ENCODE measurements at places on chromosomes 4 and X. TPM values are rescaled to one million over a fixed set of nuclear protein-coding genes. Genes with fewer than 3 reads are reported as not detected.

- no peak for DNase-seq
These were observed 24.5 kb downstream of the DAPP1 start for GRCh38 chr4:99841129-99841528.

DNA sequence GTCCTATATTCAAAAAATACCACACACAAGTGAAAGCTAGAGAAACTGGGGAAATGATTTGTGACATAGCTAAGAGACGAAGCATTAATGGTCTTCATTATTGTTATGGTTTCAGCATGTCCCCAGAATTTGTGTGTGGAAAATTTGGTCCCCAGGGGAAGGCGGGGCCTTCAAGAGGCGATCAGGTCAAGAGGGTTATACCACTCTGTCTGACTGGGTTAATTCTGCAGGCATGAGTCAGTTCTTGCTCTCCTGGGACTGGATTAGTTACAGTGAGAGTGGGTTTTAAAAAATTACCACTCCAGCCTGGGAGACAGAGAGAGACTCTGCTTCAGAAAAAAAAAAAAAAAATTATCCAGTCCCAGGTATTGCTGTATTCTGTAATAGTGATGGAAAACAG, 2.1 kb upstream of the MTNR1A start:
- no peak for DNase-seq

DNA sequence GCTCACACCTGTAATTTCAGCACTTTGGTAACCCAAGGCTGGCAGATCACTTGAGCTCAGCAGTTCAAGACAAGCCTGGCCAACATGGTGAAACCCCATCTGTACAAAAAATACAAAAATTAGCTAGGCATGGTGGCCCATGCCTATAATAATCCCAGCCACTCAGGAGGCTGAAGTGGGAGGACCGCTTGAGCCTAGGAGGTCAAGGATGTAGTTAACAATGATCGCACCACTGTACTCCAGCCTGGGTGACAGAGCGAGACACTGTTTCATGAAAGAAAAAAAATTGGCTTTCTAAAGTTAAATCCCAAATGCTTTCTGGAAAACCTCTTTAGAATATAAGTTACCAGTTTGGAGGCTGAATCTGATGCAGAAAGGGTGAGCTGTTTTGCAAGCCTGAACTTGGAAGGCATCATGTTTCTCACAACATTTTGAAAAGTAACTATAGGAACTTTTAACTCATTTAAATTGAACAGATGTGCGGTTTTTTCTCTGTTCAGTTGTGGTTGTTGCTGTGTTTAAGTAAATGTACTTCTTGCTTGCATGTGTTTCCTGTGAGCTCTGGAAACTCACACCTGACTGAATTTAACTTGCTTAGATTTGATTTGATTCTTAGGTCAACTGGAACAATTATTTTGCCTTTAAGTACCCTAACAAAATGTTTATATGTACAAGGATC, 39.8 kb upstream of the TMEM131L start:
- DNase-seq, result no peak

DNA sequence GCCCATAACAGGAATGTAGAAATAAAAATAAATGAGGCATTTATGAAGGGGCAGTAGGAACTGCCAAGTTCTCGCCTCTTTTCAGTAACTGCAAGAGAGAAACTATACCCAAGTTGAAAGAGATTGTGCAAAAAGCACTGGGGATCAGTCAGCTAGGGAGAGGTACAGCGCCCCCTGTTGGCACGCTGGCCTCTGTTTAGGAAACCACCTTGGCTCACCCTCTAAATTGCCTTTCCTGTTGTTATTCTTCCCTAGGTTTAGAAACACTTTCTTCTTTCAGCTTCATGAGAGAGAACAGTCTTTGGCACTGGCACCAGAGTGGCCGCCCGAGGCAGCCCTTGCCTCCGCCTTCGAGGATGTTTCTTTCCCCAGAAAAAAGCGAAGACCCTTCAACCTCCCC, 348.5 kb downstream of the MID1IP1 start:
- DNase-seq, result peak; percentile 72

DNA sequence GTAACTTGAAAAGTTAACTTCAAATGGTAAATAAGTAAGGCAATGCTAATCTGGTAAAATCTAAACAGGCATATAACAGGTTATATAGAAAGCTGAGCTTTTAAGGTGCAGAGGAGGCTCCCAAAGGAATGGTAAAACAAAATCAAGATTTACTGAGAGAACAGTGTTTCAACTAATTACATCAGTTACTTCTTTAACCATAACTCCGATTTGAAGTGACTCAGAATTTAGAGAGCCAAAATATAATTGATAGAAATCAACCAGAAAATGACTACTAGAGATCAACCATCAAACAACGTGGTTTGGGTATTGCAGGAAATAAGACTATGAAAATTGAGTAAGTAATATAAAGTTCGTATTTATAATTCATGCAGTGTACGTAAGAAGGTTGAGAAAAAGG, 6.9 kb downstream of the G3BP2 start:
- no peak for DNase-seq

DNA sequence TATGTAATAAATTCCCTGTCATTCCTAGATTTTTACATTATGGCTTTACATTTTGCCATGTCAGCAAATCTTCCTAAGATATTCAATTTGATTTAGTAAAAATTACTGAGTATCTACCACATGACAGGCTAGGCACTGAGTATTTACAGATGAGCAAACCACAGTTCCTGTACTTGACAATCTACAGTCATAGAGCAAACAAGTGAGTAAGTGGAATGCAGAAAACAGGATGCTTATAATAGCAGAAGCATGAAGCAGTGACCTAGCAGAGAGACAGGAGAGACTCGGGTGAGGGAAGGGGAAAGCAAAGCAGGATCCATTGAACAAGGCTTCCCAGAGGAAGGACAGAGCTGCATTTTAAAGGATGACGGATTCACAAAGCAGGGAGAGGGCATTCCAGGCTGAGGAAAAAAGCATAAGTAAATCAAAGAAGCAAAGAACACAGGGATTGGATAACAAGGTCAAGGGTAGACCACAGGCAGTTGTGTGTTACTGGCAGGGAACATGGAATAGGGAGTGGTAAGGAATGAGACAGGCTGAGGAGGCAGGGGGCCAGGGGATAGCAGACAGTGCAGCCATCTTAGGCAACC, 124.7 kb upstream of the C1QTNF7 start:
- DNase-seq, result no peak

GRCh38 chr4:19557161-19557560, 694.5 kb upstream of the SLIT2 start:
- DNase-seq, result no peak

DNA sequence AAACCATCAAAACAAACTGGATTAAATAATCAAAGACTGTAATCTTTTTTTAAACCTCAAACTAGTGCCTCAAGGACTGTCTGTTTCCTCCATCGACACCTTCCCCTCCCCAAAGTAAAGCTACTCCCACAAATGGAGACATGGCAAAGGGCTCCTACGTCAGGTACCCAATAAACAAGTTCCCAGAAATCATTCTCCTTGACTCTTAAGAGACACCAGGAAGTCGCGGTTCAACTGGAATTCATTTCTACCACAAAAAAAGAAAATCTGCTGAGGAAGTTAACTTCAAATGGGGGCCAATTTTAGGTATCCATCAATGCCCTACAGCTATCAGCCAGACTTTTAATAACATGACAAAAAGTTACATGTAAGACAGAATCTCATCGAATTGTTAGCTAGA, 2.5 kb downstream of the RPS4X start:
- DNase-seq, result no peak

DNA sequence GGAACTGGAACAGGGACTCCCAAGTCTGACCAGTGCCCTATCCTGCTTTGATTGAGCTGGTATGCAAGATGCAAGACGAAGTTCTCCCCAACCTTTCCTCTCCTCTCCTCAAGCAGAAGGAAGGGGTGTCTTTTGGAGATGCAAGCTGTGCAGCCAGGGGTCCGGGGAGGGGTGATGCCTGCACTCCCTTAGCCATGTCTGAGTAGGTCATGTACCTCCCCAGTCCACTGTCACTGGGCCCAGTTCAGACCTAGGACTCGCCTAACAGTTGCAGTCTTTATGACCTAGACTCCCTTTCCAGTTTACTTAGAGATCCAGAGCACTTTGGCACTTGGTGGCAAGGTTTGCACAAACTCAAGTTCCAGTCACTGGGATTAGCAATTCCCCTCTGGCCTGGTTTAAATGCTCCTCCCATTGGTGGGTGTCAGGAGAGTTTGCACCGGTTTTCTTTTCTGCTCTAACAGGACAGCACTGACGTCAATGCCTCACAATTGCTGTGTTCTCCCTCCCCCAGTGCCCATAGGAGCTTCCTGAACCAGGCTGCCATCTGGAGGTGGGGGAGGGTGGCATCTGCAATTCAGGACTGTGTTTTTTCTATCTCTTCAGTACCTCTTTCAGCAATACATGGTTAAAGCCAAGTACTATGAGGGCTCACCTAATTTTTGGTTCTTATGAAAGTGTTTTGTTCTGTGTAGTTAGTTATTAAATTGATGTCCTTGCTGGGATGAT, 782.2 kb downstream of the ARAP2 start:
- DNase-seq, result no peak

- DNase-seq, result no peak
These were observed 66.5 kb downstream of the MAMLD1 start for GRCh38 chrX:150429594-150429993.

- no peak for DNase-seq
These were observed 56.5 kb downstream of the CPZ start for GRCh38 chr4:8648816-8649630.

GRCh38 chrX:13144927-13145655, 100.7 kb upstream of the FAM9C start:
- no peak for DNase-seq

DNA sequence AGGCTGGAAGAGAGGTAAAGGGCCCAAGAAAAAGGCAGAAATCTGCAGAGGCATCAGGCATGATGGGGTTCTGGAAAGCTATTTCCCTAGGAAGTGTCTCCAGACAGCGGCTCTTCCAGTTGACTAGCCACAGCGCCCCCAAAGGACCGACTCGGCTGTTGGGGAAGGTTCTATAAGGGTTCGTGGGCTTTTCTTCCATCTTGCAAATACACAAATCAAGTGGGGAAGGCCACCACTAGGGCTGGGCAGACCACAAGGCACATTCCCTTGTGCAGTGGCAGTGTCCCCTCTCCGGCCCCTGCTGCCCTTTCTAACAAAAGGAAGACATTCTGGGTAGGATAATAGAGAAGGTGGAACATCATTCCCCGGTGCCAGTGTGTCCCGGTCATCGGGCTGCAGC, 18.2 kb downstream of the BCOR start:
- no peak for DNase-seq

GRCh38 chr4:133960975-133961374, 240.6 kb downstream of the PABPC4L start:
- no peak for DNase-seq

DNA sequence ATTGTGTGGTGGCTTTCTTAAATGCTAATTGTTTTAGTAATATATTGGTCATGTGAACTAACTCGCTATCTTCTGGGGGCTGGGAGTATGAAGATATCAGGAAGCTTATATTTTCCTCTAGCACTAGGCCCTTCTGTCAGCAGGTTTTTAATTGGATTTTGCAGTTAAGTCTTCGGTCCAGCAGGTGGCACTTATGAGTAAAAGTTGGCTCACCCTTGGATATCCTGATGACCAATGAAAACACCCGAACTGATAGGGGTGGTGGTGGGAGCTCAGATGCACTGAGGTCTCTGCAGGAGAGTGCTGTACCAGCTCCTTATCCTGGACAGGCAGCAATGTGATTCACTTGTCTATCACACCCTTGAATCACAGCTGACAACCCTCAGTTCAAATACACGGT, 1365.8 kb upstream of the DIAPH2 start:
- no peak for DNase-seq

- DNase-seq, result no peak
These were observed 16.7 kb downstream of the ZAR1 start for GRCh38 chr4:48506716-48507115.

GRCh38 chrX:51851507-51852085, 41.8 kb upstream of the MAGED1 start:
- DNase-seq, result no peak

DNA sequence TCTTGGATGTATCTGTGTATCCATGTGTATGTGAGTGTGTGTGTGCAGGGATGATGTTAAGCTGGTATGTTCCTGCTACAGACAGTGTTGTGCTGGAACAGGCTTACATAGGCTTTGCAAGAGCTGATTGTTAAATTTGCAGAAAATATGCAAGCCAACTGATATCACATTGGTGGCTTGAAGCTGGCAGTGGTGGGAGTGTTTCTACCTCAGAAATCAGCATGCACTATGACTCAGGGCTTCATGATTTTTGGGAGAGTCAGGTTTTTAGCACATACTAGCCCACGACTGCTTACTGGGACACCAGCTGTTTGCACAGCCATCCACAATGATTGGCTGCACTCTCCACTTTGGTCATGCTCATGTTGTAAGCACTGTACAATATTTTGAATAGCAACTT, 261.8 kb downstream of the DHX15 start:
- no peak for DNase-seq

DNA sequence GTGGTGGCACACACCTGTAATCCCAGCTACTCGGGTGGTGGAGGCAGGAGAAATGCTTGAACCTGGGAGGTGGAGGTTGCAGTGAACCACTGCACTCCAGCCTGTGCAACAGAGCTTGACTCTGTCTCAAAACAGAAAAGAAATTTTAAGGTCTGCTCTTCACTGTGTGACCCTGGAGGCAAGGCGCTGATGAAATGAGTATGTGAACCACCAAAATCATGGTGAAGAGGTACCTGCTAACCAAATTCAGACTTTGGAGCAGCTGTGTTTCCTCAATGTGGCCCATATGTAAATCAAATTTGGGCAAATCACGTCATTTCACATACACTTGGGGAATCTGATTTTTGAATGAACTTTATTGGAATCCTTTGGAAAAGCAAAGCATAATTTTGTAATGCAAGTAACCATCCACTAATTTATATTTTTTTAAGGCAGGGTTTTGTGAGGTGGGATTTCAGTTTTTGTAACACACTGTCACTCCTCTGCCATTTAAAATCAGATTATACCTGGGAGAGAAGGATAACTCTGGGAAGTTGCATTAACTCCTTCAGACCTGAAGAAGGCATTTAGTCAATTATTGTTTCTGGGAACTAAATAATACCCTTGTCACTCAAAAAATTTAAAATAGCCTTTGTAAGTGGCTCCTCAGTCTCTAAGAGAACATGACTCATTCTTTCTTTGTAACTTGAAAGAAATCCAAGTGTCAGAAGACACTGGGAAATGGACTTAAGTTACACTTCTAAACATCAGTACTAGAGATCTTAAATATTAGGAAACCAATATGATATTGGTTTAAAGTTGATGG, 24.0 kb downstream of the DOCK11 start:
- DNase-seq, result no peak

DNA sequence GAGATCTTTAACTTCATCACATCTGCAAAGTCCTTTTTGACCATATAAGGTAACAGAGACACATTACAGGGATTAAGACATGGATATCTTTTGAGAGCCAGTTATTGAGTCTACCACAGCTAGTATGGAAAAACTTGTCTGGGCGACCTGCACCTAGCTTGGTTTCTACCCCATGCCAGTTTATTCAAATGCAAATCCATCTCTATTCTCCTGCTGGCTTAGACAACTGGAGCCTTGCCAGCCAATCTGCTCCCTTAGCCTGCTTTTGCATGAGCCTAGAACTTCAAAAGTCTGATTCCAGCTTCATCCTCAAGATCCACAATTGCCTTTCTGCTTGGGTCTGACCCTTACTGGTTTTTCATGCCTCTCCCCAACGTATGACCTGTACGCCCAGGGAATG, 212.0 kb upstream of the AFF2 start:
- DNase-seq, result no peak

The NOX1 gene
- not detected for total RNA-seq

The SSX3 gene
- total RNA-seq, result not detected

The ADGRG2 gene
- total RNA-seq, result 0.24 TPM

The FGF2 gene
- 4.0 TPM for total RNA-seq

The AKAP4 gene
- not detected for total RNA-seq

The LUZP4 gene
- total RNA-seq, result not detected

The HPGD gene
- total RNA-seq, result 107 TPM

The TBC1D9 gene
- total RNA-seq, result 9.8 TPM

The CSAG2 gene
- total RNA-seq, result not detected

The ALPK1 gene
- 30.9 TPM for total RNA-seq

The PCDH7 gene
- total RNA-seq, result 42.8 TPM
